ENCODE measurements at places on chromosomes 16 and 17.

- DNase-seq: no peak
These were observed 96.7 kb downstream of the PMP22 start for GRCh38 chr17:15168379-15168778.

GRCh38 chr16:71185347-71185746, 45.2 kb downstream of the HYDIN start:
- DNase-seq: no peak

DNA sequence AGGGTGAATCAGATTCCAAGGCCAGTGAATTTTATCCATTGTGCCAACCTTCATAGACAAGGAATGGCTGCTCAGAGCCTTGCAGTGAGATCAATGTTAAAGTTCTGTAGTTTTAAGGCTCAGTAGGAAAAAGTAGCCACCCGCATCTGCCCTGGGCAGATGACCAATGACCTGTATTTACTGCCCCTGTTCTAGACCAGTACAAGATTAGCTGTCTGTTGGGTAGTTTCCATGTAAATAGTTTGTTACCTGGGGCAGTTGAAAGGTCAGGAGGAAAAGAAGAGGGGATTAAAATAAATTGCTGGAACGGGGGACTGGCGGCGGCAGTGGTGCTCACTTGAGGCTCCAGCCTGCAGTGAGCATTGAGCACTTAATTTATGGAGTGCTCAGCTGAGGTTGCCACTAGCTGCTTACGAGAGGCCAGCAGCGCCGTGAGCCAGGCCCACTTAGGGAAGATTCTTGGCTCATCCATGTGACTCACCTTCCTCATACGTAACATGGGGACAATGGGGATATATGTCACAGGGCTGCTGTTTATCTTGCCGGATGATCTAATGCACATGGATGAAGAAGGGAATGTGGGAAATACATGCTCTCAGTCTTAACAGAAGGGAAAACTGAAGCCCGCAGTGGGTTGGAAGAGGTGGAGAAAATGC, 10.7 kb upstream of the NOS2 start:
- DNase-seq: no peak

GRCh38 chr17:28977659-28978355, 26.5 kb upstream of the PHF12 start:
- no peak for DNase-seq

DNA sequence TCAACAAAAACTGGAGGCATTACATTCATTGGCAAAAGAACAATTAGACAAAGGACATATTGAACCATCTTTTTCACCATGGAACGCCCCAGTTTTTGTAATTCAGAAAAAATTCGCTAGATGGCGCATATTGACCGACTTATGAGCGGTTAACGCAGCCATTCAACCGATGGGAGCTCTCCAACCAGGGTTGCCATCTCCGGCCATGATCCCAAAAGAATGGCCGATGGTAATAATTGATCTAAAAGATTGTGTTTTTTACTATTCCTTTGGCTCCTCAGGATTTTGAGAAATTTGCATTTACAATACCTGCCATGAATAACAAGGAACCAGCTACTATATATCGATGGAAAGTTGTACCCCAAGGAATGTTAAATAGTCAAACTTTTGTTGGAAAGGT, 21.4 kb downstream of the ALOX15B start:
- DNase-seq: peak; percentile 65

- no peak for DNase-seq
These were observed 5.6 kb upstream of the SYNRG start for GRCh38 chr17:37614823-37615222.

GRCh38 chr17:13616031-13616430, 14.3 kb upstream of the HS3ST3A1 start:
- DNase-seq: no peak

GRCh38 chr17:68603656-68604055, 2.5 kb upstream of the FAM20A start:
- DNase-seq: no peak

- no peak for DNase-seq
These were observed 790 bp downstream of the TRADD start for GRCh38 chr16:67158637-67159600.

DNA sequence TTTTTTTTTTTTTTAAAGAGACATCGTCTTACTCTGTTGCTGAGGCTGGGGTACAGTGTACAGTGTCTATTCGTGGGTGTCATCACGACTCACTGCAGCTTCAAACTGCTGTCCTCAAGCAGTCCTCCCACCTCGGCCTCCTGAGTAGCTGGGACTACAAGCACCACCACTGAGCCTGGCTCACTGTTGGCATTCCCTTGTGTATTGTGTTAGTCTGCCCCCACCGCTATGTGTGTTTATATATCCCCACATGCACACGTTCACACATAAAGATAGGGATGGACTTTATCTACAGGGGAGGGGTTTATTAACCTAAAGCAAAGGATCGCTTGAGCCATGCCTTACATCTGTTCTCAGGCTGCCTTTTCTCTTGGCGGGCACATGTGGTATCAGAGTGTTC, 63.8 kb downstream of the SEC14L1 start:
- DNase-seq: no peak

- no peak for DNase-seq
These were observed 37.7 kb downstream of the TNFRSF13B start for GRCh38 chr17:16934133-16934795.

DNA sequence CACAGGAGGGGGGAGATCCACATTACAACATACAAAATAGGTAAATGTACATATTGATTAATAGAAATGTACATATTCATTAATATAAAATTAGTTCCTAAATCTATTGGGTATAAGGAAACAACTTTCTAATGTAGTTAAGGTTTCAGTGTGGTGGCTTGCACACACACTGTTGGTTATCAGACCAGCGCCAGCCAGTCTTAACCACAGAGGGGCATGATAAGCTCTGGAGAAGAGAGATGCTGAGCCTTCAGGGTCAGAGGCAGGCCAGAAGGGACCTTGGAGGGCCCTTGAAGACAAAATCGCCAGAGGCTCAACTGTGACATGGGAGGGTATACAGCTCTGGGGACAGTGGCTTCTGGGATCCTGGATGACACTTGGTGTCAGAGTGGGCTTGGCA, 10.9 kb upstream of the ZFP90 start:
- no peak for DNase-seq

DNA sequence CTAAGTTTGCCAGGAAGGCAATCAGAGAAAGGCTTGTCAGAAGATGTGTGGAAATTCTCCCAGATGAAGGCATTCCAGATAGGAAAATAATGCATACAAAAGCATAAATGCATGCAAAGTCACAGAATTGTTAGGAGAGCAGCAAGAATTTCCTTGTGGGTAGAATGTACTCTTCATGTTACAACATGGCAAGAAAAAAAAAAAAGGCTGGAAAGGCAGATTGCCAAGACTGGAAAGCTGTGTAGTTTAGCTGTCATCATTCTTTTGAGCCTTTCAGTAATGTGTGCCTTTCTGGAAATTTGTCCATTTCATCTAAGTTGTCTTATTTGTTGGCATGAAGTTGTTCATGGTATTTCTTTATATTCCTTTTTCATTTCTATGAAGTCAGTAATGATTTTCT, 71.0 kb upstream of the EFCAB3 start:
- DNase-seq: no peak

GRCh38 chr17:28272166-28272565, 46.8 kb upstream of the TMEM97 start:
- no peak for DNase-seq

- DNase-seq: no peak
These were observed 12.4 kb downstream of the USP22 start for GRCh38 chr17:21030375-21030774.

- DNase-seq: no peak
These were observed 71.5 kb downstream of the TNFRSF13B start for GRCh38 chr17:16900288-16900882.

GRCh38 chr16:7318686-7319085, 14.0 kb upstream of the RBFOX1 start:
- DNase-seq: no peak

DNA sequence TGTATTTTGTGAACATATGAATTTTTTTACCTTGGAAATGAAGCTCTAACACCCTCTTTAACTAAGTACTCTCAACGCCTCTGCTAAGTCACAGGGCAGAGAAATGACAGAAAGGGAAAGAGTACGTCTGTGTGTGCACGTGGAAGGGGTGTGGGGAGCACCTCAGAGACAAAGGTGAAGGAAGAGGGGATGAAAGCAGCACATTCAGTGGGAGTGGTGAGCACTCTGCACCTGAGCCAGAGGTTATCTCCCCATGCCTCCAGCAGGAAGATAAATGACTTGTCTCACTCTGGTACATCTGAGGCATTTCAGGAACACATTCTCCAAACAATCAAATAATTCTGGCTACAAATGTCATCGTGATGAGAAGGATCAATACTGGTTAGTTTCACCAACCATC, 15.0 kb downstream of the GNA13 start:
- no peak for DNase-seq

DNA sequence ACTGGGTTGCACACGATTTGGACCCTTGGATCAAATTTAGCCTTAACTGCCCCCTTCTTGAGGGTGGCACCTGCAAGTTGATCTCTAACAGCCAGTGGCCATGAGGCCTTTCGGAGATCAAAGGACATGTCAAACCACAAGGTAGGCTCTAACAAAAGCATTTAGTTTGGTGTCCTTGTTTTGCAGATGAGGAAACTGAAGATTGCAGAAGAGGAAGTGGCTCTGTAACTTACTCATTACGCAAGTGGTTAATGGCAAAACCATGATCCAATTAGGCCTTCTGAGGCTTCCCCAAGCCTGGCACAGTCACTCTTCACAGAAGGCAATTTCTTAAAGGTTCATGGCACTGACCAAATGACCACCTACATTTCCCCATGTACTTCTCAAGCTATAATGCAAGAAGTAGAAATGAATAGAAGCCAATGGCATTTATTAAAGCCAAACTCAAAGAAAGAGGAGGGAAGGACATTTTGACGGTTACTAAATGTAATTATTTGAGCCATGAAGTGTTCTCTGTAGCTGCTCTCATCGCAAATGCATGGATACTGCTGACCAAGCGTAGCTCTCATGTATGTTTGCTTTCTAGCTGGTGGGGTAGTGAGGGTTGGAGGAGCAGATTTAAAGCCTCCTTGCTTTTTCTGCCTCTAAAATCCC, 32.8 kb upstream of the ABCC12 start:
- DNase-seq: no peak

GRCh38 chr17:42122371-42123303, at the start of gene HSPB9:
Gene HSPB9 (plus strand): TSS chr17:42122804. CDS start chr17:42122851, 47 bp downstream.
- no peak for DNase-seq

DNA sequence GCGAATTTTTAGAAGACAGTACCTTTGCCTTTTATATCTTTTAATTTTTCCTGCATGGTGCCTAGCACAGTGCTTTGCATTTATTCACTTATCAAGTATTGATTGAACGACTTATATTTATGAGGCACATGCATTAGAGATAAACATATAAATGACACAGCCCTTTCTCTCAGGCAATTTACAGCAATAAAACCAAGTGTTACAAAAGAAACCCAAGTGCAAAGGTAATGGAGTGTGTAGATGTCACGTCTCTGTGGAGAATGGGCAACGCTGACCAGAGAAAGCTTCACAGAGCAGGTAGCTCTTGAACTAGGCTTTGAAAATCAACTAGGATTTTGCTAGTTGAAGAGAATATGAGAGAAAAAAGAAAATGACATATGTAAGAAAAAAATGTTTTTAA, 32.6 kb upstream of the ABCA3 start:
- no peak for DNase-seq

- DNase-seq: no peak
These were observed 583.0 kb upstream of the CDH11 start for GRCh38 chr16:65704866-65705265.

- no peak for DNase-seq
These were observed 349.1 kb downstream of the SEC14L1 start for GRCh38 chr17:77489893-77490255.

DNA sequence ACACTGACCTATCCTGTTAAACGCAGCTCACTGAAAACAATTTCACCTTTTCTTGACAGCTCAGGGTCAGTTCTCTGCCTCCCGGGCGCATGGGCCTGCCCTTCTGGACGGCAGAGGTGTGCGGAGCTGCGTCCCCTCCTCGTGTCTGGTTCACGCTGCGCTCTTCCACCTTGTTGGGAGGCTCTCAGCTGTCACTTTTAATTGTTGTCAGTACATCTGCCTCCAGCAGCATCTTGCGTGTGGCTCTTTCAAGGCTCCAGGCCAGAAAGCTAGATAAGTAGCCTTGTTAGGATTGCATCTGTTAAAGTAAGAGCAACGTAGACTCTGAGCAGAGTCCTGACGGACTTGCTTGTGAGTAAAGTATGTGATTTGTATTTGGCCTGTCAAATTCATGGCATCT, 59.4 kb downstream of the MGAT5B start:
- no peak for DNase-seq

- DNase-seq: no peak
These were observed 596 bp downstream of the MSL1 start for GRCh38 chr17:40122136-40122998.

DNA sequence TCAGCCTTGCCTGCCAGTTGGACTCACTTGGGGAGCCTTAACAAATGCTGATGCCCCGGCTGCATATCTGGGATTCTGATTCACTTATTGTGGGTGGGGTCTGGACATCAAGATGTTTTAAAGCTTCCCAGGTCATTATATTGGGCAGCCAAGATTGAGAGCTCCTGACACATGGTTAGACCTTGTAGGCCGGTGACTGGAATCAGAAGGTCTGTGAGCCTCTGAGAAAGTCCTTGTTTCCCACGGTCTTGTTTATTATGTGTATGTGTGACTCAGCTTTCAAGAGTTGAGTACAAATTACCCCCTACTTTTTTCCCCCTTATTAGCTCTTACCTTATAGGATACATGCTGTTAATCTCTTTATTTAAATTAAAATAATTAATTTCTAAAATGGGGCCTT, 103.5 kb downstream of the ABCC1 start:
- no peak for DNase-seq

DNA sequence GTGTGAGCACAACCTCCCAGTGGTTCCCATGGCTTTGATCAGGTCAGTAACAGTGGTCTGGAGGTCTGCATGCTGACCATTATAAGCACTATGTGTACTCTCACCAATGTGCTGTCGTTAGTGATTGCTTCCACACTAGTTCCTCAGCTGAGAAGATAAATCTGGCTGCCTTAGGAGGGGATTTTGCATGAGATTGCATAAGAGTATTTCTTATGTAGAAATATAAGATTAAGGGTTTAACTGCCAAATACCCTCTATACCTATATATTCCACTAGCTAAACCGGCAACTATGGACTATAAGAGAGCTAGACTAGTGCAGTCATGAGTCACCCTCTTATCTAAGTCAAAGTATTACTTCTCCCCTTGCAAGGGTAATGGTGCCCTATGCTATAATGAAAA, 580.2 kb downstream of the CDH11 start:
- DNase-seq: no peak

DNA sequence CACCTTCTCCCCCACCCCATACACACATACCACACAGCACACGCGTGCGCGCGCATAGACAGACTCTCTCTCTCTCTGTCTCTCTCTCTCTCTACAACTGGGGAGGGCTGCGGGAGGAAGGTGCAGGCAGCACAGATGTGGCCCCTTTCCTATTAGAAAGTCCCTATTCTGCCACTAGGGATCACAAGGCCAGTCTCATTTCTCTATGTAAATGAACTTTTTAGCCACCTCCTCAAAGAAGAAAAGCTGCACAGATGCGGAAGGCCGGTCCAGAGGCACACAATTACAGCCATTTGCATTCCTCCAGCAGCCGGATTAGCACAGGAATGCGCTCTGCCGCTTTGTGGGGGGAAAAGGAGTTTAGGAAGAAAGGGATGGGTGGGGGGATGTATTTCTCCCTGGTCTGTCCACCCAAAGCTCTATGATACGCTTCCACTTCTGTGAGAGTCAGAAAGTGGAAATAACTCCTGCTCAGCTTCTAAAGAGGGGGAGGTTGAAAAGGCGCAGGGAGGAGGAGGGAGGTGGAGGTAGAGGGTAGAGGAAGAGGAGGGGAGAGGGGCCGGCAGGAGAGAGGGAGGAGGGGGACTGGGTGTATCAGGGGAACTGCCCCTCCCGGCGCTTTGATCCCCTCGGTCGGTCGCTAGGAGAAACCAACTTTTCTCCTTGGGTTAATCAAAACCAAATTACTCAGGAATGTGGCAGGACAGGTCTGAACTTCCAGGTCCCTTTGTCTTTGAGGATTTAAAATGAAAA, 11.7 kb downstream of the ZFHX3 start:
- no peak for DNase-seq
